ENCODE measurements at places on chromosomes 2 and 18.

GRCh38 chr2:2655453-2656114, 324.5 kb upstream of the MYT1L start:
- DNase-seq = no peak

- no peak for DNase-seq
Observed at GRCh38 chr18:22670914-22671313, 253.2 kb upstream of the CTAGE1 start.

- DNase-seq = no peak
Observed at GRCh38 chr2:128269990-128270671, 48.5 kb downstream of the HS6ST1 start.

DNA sequence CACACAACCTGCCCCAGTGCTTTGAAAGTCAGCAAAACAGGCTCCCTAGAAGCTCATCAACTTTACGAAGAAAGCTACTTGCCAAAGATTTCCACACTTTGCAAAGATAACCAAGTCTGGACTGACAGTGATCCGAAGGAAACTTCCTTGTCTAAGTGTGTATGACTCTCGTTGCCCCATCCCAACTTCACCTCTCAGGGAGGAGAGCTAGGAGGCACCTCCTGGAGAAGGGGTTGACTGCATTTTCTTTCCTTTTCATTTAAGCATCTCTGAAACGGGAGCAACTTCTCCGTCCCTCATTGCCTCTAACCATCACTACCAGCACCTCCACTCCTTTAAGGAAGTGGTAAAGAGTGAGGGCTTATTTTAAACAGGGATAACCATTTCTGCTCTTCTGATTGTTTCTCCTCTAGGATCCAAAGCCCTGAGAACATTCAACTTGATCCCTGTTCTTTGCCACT, 7.0 kb downstream of the ZEB2 start:
- no peak for DNase-seq

GRCh38 chr18:49655266-49656072, 93.6 kb downstream of the LIPG start:
- DNase-seq = no peak

DNA sequence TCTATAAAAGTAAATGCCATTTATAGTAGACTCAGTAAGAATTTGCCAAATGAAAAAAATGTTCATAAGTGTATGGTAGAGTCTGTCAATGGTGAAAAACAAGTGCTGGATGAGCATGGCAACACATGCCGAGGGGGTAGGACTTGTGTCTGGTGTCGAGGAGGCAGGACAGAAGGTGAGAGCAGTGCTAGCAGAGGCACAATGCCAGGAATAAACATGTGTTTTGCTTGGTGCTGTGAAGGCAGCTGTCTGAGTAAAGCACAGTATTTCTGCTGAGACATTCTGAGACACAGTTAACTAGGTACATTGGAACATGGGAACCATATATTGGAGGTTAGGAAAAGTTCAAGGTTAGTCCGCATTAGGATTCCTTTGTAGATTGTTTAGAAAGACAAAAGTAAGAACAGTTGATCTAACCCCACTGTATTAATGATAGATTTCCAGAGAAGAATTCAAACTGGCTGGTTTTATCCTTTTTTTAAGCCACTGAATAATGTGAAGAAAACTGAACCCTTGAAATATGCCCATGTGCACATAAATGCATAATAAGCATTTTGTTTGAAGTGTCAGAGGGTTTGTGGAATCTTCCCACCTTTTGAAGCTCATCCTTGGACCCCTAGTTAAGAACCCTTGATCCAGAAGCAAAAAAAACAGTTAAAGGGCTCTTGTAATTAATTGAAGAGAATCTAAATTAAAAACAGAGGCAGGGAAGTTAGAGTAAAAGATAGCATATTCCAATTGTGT, 7.1 kb downstream of the RBM45 start:
- DNase-seq = no peak

DNA sequence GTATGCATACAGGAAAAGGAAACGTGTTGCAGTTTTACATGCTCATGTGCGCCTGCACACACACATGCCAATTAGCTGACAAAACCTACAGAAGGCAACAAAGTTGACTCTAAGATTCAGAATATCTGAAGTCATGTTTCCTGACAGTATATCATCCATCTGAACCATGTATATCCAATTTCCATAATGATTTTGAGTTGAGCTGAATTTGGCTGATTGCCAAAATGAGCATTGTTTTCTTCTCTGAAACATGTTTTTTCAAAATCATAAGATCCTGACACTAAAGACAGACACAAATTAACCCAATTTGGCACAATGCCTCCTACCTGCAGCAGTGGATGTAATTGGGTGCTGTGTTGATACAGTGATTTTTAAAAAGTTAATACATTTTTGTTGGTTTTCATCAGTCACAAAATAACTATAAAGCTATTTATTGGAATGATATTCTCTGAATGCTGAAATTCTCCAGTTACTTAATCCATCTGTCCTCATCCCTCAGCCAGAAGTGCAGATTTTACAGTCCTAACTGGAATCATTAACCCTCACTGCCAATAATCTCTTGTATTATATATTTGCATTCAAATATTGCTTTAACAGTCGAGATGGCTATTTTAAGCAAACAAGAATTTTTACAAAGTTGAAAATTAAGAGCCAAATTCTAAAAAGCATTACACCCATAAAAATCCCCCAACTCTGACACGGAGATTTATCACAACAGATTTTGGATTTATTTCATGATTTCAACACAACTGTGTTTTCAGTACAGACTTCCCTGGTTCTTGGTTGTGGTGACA, 161.7 kb upstream of the LMAN1 start:
- DNase-seq = no peak

- DNase-seq = no peak
Observed at GRCh38 chr2:152796941-152797340, 78.5 kb downstream of the ARL6IP6 start.

DNA sequence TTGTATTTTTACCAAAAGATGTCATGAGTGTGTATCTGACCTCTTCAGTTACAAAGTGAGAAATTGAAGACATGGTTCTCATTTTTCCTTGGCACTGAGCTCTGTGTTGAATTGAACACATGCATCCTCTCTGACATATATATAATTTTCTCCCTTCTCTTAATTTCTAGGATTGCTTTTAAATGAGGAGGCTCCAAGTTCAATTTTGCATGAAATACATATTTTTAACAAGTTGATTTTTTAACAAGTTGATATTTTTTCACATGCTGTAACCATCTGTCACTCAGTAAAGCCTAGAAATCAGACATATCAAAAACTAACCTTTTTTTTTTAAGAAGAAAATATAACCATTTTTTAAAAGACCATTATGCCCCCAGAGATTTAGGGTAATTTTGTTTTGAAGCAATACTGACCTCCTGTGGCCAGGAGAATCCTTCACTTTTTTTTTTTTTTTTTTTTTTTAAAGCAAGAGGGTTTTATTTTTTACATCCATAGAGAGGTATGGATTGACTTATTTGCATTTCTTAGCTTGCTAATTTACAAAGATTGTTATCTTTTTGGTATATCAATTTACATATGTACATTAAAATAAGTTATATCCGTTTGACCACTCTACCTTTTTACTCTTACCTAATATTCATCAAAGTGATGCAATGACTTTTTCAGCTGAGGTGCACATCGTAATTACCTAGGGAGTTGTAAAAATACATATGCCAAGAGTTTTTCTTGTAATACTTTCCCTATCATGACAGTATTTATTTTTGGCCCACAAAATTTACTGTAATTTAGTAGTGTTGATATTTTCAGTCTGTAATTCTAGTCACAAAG, 161.8 kb downstream of the SOCS6 start:
- DNase-seq = no peak

- DNase-seq = no peak
Observed at GRCh38 chr2:240161087-240161750, 20.8 kb upstream of the OTOS start.

DNA sequence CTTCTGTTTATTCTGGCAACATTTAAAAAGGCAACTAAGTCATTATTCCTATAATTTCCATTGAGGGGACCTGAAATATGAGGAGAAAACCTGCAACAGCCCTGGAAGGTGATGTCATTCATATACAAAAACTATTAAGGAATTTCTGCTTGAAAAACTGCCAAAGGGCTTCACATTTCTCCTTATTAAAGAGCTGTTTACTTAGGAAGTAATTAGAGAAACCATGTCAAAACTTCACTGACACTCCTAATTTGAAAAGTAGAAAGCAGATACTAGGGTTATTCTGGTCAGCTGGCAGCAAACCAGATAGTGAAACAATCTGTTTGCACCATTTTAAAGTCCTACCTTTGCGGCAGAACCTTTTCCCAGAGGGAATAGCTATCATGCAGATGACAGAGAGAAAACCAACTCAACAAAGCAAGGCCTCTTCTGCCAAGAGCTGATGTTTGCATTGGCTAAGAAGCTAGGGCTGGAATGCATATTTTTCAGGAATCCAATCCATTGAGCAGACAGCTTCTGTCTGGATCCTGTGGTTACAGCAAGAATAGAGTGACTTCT, 592.2 kb upstream of the SYT4 start:
- DNase-seq = no peak

DNA sequence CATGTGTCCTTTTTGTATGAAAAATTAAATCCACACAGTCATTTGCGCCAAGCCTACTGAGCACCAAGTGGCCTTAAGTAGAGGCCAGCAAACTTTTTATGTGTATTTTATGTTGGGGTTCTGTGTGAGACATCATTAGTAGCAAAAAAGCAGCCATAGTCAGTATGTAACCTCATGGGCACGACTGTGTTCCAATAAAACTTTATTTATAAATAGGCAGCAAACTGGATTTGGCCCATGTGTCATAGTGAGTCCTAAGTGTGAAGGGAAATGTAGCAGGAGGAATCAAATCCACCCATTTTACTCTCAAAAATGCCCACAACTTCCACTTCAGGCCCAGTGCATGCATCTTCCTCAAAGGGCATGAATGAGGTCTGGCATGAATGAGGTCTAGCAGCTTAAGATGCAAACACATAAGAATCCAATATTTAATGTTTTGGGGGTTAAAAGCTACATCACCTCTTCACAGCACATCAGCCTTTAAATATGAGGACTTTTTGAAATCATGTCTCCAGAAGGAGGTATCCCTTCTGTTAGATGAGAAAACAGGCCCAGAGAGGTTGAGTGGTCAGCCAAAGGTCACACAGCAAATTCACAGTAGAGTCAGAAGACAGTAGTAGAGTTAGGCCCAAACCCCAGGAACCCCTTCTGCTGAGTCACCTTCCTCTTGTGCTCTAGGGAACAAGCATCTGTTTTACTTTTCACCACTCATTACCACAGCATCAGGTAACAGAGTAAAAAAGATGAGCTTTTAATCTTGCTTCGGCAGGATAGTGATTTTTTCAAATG, 45.6 kb downstream of the MREG start:
- no peak for DNase-seq

DNA sequence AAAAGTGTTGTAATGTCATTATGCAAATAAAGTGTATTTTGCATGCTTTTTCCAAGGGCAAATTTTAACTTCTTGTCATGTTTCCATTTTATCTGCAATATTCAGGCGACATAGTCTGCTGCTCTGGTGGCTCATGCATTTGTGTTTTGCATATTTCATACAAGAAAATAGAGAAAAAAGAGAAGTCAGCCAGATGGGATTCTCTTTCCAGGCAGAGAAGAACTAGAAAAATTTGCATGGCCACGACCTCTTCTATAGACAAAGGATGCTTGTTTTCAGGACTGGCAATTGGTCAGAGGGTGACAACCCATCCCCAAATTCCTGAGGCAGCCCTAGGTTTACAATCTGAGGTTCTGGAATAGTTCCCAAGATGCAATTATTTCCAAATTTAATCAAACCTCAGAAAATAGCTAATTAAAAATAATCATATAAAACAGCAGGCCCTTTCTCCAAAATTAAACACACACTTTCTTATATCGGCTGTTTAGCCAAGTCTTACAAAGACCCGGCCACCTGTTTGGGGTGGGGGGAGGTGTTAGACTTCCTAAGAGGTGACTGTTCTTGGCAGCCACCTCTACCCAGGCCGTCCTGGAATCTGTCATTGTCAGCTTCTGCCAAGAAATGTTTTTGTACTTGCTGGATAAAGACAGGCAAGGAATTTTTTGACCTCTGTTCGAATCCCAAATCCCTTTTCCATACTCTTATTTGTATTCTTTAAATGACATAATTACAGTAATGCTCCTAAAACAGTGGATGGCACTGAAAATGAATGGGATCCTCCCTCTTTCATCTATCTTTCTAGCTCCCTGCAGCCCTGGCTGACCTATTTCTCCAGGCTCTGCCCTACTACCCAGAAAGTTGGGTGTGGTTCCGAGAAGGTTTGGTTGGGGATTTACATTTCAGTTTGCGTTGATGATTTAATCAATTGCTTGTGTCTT, 20.8 kb upstream of the SOS1 start:
- no peak for DNase-seq

DNA sequence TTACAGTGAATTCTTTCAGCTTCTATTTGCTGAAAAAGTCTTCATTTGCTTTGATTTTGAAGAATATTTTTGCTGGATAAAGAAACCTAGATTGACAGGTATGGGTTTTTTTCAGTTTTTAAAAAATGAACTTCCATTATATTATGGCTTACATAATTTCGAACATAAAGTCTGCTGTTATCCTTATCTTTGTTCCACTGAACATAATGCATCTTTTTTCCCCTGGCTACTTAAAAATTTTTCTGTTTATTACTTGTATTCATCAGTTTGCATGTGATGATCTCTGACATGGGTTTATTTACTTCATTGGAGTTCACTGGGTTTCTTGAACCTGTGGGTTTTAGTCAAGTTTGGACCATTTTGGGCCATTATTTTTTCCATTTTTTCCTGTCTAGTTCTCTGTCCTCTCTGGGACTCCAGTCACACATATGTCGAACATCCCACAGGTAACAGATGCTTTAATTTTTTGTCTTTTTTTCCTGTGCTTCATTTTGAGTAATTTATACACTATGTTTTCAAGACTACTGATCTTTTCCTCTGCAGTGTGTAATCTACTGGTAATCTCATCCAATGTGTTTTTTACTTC, 33.1 kb downstream of the SEC11C start:
- DNase-seq = no peak

- no peak for DNase-seq
Observed at GRCh38 chr2:150379166-150379565, 108.3 kb downstream of the RND3 start.

DNA sequence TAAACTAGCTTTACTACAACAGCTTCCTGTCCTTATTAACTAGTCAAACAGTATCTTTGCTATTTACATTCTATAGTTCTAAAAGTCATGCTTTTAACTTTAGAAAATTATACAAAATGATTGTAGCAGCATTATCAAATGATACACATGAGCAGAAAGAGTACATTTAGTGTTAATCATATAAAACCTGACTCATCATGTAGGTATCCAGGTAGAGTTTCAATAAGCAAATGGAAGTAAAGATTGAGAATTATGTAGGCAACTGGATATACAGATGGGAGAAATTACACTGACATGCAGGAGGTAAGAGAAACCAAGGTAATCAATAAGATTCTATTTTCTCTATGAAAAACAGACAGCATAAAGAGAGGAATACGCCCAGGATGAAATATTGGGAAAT, 33.8 kb downstream of the TRIP12 start:
- DNase-seq = no peak

Data from NCI-H748 treated with DMSO at 0.1 percent for 48 hours (cell line).